Head of caudate nucleus (tissue), 42 donors: ENCODE measurements at places on chromosomes 2 and 18.

- no peak for DNase-seq
Observed at GRCh38 chr2:165899311-165899710, 54.3 kb downstream of the TTC21B start.

DNA sequence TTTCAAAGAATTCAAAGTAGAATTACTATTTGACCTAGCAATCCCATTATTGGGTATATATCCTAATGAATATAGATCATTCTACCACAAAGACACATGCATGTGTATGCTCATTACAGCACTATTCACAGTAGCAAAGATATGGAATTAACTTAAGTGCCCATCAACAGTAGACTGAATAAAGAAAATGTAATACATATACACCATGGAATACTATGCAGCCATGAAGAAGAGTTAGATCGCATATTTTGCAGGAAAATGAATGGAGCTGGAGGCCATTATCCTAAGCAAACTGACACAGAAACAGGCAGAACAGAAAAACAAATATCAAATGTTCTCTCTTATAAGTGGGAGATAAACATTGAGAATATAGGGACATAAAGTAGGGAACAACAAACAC is 519.2 kb upstream of the REG3G start:
- no peak for DNase-seq

DNA sequence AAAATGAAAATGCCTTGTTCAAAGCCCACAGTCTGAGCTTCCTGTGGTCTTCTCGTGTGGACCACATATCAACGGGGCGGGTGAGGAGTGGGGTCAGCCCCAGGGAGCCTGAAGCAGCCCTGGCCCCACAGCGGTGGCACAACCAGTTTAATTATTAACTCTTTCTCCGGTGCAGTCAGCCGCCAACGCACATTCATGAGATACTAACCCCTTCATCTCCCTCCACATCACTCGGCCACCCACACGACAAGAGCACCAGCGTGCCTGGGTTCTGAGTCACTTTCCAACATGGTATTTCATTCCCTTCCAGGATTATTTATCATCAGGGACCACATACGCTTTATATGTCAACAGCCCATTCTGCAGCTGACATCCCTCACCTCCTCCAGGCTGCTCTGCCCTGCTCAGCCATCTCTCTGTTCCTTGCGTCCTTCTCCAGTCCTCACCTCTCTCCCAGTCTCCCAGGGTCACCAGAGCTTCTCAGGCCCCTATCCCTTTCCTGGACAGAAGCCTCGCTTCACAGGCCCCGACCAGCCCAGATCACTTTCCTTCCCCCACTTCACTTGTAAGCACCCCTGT is 48.0 kb upstream of the ID2 start:
- DNase-seq, result no peak

DNA sequence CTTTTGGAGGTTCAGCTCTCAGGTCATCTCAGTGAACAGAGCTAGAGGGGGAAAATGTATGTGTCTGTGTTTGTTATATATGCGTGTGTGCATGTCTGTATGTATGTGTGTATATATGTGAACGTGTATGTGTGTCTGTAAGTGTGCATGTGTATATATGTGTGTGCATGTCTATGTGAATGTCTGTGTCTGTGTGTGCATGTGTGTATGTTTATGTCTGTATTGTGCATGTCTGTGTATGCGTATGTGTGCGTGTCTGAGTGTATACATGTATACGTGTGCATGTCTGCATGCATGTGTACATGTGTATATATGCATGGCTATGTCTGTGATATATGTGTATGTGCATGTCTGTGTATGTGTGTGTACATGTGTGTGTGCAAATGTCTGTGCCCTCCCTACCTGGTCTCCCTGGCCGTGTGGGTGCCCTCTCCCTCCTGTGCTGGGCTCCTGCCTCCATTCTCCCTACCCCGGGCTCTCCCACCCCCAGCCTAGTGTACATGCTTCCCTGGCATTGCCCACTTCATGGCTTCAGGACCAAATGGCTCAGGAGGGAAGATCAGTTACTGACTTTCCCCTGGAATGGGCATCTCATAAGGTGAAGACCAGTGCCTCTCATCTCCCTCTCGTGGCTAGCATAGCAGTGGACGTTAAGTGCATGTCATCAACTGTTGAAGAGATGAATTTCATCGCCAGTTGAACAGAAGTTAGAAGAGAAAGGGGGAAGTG is 49.9 kb downstream of the TRAF3IP1 start:
- DNase-seq, result no peak

DNA sequence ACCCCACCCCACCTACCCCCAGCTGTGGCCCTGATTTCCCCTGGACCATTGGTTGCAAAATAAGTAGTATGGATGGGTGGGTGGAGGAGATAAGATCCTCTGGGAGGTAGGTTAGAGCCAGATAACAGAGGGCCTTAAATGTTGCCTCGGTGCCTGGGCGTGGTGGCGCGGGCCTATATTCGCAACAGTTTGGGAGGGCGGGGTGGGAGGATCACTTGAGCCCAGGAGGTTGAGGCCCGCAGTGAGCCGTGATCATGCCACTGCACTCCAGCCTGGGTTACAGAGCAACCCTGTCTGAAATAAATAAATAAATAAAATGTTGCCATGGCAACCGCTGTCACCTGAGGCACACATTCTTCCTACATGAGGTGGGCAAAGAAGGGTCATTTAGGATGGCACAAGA is 103.3 kb upstream of the GATA6 start:
- DNase-seq, result no peak

DNA sequence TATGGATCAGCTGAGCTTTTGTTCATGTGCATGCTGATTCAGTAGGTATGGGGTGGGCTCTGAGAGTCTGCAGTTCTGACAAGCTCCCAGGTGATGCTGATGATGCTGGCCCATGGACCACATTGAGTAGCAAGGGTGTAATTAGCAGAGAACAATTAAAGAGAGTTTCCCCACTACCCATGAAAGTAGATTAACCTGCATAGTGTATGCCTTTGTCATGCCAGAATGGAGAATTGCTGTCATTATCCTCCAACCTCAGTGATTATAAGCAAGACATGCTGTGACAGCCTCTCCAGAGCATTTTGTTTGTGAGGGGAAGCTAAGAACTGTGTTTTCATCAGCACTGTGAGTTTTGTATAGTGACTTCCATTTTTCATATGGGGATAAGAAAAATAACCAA is 59.5 kb upstream of the LYPD1 start:
- no peak for DNase-seq

DNA sequence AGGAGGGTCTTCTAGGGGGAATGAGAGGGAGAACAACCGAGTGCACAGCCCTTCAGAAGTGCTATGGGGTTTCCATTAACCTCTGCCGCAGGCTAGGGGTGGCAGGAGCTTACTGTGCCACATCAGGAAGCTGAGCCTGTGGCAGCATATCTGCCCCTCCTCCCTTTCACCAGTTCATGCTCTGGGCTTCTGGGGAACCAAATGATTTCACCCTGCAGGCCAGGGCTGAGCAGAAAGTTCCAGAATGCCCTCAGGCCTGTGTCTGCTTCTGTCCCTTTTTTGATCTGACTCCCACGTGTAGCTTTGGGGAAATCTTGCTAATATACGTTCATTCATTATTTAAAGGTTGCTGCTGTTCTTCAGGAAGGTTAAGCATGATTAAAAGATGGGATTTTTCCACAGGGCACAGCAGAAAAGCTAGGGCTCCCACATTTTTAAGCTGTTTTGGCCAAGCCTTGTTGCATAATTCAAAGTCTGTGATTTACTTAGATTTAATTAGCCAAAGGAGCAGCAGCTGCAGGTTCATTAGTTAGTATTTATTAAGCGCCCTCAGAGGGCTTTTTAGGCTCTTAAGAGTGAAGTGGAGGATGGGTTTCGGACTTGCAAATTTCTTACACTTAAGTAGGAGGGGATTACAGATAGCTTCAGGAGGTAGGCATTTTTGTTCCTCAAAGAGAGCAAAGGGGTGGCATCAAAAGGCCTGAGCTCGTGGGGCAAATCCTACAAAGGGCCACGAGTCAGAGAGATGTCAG is 10.2 kb downstream of the TMEM247 start:
- DNase-seq, result no peak

GRCh38 chr2:238169048-238169707 is 10.4 kb downstream of the ERFE start:
- no peak for DNase-seq
